Activated T-helper 1 cell treated with Interleukin-2 at 50 U/mL for 16 hours (primary cell): ENCODE measurements at places on chromosomes 1 and 21.

GRCh38 chr1:170664828-170665612, 1.1 kb downstream of the PRRX1 start:
- no peak for DNase-seq

GRCh38 chr1:942411-942821, 16.6 kb downstream of the NOC2L start:
- no peak for DNase-seq

DNA sequence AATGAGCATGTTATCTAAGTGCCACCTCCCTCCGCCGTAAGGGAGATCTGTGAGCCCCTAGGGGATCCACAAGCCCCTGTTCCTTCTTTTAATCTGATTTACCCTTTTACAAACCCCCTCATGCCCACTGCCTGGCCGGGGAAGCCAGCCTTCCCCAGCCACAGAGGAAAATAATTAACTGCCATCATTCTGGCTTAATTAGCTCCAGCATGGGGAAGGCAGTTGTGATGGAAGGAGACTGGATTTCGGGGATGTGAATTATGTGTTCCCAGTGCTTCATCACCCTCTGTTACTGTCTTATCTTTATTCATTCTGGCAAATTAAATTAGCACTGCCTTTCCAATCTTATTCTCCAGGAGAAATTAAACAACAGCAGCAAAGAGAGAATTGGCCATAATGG, 135.8 kb downstream of the PTPRU start:
- no peak for DNase-seq

DNA sequence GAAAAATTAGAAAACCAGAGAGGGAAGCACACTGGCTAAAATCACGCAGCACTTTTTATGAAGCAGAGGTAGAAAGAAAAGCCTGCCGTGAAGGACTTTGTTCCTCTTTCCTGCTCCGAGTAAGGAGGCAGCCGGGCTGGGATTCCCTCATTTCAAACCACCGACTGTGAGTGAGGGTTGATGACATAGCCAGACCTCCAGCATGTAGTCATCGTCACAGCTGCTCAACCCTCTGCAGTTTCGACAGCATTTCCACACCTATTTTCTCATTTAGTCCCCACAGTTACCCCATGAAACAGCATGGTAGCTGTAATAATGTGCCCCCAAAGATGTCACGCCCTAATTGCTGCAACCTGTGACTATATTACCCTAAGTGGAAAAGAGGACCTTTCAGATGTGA, 35.3 kb downstream of the FCRL5 start:
- no peak for DNase-seq

DNA sequence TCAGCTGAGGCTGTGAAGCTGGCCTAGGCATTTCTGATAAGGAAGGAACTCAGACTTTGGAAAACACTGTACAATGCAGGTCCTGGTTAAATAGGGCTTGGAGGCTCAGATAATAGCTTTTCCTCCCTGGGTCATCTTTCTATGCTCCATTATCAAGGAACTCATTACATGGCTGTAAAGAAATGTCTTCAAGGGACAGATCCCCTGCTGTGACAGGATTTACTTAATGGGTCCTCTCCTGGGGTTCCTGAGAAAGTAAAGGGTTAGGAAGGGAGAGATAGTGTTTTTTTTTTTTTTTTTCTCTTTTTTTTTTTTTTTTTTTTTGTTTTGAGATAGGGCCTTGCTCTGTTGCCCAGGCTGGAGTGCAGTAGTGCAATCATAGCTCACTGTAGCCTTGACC, 14.1 kb upstream of the SVBP start:
- DNase-seq, result no peak

DNA sequence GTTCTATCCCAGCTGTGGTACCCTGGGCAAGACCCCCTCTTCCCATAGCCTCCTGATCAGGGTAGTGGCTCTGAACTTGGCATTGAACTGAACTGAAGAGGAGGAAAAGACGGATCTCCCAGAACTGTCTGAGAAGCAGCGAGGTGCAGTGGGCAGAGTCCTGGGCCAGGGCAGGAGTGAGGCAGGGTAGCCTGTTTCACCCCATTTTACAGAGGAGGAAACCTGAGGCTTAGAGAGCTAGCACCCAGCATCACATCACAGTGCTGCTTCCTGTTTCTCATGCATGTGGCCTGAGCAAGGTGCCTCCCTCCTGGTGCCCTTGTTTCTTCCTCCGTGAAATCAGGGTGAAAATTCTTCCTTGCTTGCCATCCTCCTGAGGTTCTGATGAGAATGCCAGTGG, 17.1 kb downstream of the ZNF362 start:
- DNase-seq, result no peak

DNA sequence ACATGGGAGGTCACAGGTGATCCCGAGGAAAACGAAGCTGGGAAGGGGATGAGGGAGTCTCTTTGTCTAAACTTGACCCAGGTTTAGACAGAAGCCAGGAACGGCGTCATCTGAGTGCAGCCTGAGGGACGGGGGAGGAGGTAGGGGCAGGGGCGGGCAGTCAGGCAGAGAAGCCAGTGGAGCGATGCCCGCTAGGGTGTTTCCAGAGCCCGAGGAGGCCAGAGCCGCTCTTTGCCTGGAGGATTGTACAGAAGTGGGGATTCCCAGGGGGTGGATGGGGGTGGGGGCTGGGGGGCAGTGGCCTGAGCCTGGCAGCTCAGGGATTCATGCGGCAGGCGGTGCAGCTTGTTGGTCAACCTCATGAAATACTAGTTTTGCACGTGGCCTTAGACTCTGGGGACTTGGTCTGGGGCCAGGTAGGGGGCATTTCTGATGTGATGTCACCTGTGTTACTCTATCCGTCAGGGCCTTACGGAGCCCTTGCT, 58.4 kb downstream of the VPS26C start:
- DNase-seq, result no peak

GRCh38 chr1:224626042-224626441, 9.9 kb downstream of the CNIH3 start:
- DNase-seq, result no peak

DNA sequence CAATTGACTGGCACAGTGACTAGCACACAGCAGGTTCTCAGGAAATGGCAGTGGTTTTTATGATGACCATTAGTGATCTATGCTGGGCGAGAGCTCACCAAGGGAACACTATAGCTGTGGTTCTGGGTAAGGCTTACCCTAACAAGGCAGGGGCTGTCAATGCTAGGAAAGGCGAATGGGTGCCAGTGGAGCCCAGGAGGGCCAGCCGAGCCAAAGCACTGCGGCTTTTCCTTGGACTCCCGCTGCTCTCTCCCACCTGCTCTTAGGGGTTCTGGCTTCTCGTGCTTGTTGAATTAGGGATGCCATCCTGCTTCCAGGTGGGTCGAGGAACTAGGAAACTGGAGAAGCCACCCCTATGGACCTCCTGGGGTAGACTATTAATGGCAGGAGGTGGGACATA, 10.0 kb upstream of the A3GALT2 start:
- no peak for DNase-seq

- DNase-seq, result no peak
These were observed 106.0 kb upstream of the GNG12 start for GRCh38 chr1:67939186-67939743.

- no peak for DNase-seq
These were observed 8.1 kb downstream of the CACNA1S start for GRCh38 chr1:201104141-201104540.

- DNase-seq, result no peak
These were observed 11.9 kb upstream of the RNPEP start for GRCh38 chr1:201970334-201971159.

GRCh38 chr1:228242409-228242808, 34.6 kb downstream of the OBSCN start:
- DNase-seq, result no peak

- DNase-seq, result no peak
These were observed 106.1 kb upstream of the RUNX3 start for GRCh38 chr1:25036117-25036546.

DNA sequence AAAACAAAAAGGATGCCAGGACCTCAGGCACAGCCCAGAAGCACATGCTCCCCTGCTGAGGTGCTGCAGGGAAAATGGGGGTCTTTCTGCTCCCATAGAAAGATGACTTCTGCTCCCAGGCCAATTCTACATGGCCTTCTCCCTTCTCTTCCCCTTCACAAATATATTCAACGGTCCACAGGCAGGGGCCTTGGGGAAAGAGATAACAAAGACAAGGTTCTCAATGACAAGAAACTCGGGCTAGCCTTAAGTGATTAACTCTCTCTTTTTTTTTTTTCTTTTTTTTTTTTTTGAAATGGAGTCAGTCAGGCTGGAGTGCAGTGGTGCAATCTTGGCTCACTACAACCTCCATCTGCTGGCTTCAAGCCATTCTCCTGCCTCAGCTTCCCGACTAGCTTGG, 54.2 kb downstream of the H3-3A start:
- DNase-seq, result no peak

GRCh38 chr1:151069103-151069486, 1.5 kb upstream of the GABPB2 start:
- DNase-seq, result no peak

DNA sequence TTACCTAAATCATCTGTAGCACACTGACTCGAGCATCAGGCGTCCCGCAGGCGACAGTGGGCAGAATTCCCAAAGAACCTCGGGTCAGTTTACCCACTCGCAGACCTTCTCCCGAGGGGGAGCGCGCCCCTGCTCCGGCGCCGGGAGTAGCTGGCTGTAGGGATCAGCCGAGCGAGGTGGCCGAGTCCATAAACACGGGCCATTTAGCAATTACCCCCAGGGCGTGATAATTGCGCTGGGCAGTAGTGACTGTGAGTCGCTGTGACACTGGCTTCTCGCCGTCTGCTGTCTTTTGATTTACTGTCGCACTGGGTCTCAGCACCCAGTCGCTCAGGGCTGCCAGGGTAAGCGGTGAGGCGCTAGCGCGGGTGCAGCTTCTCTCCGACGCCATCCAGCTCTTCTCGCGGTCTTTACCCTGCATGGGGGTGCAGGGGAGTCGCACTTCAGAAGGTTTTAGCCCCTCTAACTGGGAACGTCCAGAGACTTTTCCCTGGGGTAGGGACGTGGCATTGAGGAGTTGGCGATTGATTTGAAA, 16.2 kb downstream of the HLX start:
- DNase-seq, result no peak

DNA sequence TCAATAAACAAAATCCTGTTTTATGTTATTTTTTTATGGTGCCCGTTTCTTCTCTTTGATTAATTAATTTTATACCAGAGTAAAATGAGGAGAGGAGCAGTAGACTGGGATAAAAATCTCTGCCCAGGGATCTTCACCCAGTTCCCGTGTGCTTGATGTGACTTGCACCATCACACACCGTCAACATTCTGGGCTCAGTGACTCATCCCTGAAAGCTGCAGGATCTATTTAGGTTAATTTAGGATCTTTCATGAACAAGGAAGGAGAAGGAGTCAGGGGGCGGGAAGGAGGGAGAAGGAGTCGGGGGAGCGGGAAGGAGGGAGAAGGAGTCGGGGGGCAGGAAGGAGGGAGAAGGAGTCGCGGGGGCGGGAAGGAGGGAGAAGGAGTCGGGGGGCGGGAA, 182.4 kb downstream of the SMYD3 start:
- DNase-seq, result no peak
